ENCODE measurements at places on chromosomes 12 and 14.

DNA sequence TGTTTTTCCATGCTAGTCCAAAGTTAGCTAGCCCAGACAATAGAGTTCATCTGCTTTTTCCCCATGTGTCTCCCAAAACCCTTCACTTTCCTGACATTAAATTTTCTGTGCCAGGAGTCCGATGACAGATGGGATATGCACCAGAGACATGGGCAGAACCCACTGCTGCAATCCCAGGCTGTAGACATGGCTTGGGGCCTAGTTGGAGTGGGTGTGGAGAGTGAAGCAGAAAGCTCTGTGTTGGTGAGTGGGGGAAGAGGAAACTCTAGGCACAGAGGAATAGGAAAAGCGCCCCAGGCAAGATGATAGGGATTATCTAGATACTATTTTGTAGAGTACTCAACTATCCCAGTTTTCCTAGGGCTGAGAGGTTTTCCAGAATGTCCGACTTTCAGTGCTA lies 4.8 kb upstream of the KRT74 start:
- ATAC-seq, result no peak

- ATAC-seq, result no peak
Measured at GRCh38 chr12:103679421-103680170, 92.5 kb downstream of the STAB2 start.

GRCh38 chr14:104247336-104248202 lies 109.2 kb downstream of the KIF26A start:
- ATAC-seq, result no peak

DNA sequence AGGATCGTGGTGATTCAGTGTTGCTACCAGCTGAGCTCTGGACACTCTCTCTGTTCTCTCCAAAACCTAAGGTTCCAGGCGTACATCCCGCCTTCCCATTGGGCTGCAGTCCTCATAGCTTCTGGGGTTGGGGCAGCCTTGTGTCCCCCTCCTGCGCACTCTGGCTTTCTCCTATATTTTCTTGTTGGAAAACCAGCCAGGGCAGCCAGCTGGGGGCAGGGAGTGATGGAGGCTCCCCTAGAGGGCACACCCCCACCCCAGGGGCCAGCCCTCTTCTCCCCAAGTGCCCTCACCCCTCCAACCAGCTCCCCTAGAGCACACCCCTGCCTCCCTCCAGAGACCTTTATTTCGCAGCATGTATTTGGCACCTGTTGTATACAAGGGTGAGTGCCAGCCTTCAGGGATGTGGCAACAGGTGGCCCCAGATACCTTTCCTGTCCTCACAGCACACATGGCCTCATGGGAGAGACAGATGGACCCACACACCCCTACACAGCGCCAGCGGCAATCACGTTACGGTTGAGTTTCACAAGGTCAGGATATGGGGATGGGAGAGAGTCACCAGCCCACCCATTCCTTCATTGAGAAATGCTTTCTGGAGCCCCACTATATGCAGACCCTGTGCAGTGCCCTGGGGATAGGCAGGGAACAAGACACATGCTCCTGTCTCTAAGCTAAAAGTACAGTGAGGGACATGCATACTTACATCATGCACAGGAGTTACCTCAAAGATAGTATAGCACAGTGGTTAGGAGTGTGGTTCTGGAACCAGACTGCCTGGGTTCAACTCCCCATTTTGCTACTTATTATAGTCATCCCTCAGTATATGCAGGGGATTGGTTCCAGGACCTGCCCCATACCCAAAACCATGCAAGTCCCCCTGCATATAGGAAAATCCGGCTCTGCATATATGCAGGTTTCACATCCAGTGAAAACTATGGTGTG lies 141.1 kb downstream of the PHETA1 start:
- ATAC-seq, result no peak

DNA sequence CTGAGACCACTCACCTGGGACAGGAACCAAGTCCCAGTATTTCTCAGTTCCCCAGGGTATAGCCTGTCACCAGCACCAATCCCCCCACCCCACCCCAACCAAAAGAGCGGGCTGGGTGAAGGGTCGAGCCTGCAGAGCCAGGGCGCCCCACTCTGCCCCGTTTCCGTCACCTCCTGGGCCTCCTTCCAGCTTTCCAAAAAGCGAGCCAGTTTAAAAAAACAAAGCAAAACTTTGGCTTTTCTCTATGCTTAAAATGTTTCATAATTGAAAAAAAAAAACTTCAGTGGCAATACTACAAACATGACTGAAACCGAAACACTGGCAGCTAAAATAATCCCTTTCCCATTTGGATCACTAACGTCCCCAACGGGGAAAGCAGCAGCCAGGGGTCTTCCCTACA lies 7.5 kb downstream of the CAMKK2 start:
- no peak for ATAC-seq

DNA sequence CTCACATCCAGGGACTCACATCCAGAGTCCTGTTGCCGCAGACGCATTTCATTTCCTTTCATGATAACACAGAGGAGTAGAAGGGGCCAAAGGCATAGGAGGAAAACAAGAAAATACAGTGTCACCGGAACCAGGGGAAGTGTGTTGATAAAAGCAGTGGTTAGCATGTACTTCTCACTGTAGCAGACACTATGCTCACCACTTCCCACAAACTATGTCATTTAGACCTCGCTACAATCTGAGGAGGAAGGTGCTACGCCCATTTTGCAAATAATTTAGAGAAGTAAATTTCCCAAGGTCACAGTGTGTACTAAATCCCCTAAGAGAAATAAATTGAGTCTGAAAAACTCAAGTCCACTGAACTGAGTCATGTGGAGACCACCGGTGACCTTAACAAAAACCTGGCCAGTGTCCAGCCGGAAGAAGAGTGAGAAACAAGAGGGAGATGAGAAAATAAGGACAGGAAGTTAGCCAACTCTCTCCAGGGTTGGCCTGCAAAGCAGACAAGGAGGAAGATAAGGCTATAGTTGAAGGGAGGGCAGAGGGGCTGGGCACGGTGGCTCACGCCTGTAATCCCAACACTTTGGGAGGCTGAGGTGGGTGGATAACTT lies 25.8 kb upstream of the TMCC3 start:
- peak; percentile 61 for ATAC-seq

GRCh38 chr14:50045039-50045711 lies 71.2 kb downstream of the VCPKMT start:
- ATAC-seq, result peak; percentile 79

DNA sequence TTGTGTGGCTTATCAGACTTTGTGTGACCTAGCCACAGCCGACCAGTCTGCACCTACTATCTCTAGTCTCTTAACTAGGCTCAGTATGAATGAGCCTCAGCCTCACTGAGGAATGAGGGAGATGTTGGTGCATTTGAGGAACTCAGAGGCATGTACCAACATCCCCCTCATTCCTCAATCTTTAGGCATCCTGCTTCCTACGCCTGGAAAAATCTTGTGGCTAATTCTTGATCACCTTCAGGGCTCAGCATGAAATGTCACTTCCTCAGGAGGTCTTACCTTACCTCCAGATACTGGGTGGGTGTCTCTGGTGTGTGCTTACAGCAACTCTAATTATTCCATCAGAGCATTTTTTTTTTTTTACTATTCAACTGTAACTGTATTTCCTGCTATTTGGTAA lies 148.8 kb upstream of the TMCC3 start:
- ATAC-seq, result no peak

DNA sequence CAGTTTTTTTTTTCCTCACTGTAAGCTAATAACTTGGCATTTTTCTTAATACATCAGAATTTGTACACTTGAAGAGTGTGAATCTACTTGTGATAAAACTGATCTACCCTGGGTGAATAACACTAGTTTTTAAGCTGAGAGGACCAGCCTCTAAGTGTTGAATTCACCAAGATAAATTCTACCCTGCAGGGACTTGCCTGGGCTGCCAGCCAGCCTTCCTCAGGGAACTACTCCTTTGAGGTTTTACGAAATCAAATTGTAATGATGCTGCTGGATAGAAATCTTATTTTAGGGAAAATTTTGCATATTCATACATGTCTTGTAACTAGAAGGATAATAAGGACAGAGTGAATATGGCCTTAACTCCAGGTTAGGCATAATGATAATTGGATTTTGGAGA lies 1.9 kb downstream of the MED21 start:
- ATAC-seq, result no peak

GRCh38 chr12:47860279-47860841 lies 40.7 kb upstream of the HDAC7 start:
- ATAC-seq, result peak; percentile 93

DNA sequence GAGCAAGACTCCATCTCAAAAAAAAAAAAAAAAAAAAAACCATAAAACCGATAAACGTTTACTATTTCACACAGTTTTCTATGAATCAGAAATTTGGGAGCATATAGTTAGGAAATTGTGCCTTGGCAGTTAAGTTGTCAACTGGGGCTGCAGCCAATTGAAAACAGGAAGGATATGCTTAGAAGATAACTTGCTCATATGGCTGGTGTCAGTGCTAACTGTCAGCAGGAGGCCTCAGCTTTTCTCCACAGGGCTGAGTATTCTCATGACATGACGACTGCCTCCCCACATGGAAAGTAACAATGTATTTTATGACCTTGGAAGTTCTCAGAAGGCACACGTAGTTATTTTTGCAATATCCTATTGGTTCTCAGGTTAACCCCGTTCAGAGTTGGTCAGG lies 29.6 kb upstream of the OR5AU1 start:
- ATAC-seq, result no peak

DNA sequence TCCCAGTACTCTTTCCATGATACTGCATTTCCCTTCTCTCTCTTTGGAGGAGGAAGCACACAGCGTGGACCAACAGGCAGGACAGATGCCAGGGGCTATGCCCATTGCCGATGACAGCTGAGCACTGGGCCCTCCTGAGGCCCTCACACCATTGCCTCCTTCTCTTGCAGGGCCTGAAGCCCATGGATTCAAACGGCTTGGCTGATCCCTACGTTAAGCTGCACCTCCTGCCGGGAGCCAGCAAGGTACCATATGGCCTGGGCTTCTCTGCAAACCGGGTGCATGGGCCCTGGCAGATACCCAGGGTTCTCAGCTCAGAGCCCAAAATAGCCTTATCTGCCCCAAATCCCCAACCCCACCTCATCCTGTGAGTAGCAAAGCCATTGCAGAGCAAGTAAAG lies 25.2 kb upstream of the OAS1 start:
- no peak for ATAC-seq

DNA sequence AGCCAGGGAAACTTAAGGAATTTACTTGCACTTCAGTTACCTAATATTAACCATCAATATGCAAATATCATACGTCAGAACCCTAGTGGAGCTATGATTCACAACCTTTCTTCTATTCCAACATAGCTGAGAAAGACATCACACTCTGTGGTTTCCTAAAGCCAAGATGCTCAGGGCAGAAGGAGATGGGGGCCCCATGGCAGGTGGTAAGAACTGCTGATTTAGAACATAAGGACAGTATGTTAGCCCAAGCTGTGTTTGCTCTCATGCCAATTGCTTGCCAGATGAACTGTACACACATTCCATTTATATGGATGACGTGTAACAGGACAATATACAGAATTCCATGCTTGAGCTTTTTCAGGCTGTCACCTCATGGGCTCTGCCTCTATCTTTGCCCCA lies 34.6 kb downstream of the HECTD4 start:
- ATAC-seq, result peak; percentile 58

DNA sequence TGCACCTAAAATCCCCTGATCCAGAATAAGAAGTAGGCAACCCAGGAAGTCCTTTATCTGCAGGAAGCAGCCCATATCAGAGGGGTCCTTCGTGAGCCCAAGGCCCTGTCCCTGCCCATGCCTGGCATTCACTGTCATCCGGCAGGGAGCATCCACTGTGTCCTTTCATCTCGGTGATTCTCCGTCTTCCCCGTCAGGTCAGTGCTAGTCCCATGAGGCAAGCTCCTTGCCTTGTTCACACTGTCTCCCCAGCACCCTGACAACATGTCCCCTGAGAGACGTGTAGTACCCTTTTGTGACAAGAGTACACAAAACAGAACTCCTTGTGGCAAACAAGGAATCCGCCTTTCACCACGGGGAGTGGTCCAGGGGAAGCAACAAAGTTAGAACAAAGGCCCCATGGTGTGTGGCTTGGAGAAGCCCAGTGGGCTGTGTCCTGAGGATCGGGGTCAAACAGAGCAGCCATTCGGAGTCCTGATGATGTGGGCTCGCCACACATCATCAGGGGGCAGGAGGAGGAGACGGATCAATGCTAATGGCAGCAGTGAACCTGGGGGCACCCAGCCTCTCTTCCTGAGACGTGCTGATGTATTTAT lies 112.1 kb downstream of the DICER1 start:
- no peak for ATAC-seq

DNA sequence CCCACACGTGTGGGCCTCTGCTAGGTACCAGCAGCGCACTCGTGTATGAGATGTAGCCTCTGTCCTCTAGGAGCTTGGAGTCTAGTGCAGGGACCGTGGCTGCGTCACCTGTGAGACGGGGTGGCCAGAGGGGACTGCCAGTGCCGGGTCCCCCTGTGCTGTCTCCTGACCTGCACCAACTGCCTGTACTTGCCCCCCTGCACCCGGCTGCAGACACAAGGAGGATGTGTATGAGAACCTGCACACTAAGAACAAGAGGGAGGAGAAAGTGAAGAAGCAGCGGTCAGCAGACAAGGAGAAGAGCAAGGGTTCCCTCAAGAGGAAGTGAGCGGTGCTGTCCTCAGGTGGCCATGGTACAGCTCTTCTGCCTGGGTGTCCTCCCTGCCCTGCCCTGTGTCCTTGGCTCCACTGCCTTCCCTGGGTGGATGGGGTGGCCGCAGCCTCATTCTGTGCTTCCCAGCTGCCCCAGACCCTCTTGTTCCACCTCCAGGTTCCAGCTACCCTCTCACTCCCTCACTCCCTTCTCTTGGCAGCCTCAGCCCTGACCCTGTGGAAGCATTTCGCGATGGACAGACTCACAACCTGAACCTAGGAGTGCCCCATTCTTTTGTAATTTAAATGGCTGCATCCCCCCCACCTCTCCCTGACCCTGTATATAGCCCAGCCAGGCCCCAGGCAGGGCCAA lies 9.6 kb downstream of the PTPN6 start:
- no peak for ATAC-seq

DNA sequence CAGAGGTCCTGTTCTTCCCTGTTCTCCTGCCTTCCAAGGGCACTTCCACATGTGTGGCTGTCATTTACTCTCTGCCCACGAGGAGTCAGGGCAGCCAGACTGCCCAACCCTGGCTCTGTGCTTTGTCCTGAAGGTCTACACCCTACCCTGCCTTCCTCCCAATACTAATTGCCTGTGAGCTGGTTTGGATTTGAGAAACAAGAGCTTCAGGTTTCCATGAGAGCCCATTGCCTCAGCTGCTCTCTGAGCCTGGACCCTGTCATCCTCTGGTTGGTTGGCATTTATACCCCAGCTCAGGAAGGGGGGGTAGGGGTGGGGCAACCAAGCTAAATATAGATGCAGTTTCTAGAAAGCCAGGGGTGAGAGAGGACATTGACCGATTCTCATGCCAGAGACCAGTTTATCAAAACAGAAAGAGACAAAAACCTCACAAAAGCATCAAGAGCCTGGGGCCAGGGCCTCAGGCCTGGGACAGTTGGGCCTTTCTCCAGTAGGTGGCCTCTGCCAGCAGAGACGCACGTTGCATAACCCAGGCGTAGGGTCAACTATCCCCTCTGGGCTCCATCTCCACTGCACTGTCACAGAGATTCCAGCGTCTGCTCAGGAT lies 34.5 kb downstream of the VDR start:
- ATAC-seq, result peak; percentile 22

Measured in activated CD4-positive, CD25-positive, alpha-beta regulatory T cell treated with anti-CD3 and anti-CD28 coated beads, Interleukin-2, amount 50 U/mL, for 24 hours (primary cell).